ENCODE measurements at places on chromosomes 6 and 20. TPM values are rescaled to one million over a fixed set of nuclear protein-coding genes. Genes with fewer than 3 reads are reported as not detected.

ANGPT4 gene
- total RNA-seq = not detected

SHLD1 gene
- total RNA-seq = 2.4 TPM

SLC35F1 gene
- not detected for total RNA-seq

IMPG1 gene
- not detected for total RNA-seq

UBD gene
- total RNA-seq = 231 TPM

SPATS1 gene
- not detected for total RNA-seq

PAK5 gene
- total RNA-seq = not detected

GSS gene
- total RNA-seq = 54.1 TPM

TRAPPC3L gene
- total RNA-seq = under 0.01 TPM

FAM83B gene
- total RNA-seq = not detected
